Cerebellum (tissue), 4 donors: ENCODE measurements at places on chromosomes 7 and 10. TPM values are rescaled to one million over a fixed set of nuclear protein-coding genes. Genes with fewer than 3 reads are reported as not detected.

The IFIT1 gene
- 5.1 TPM for total RNA-seq

The SORBS1 gene
- 114 TPM for total RNA-seq

The GPR37 gene
- total RNA-seq, result 10.7 TPM

The KMT2C gene
- total RNA-seq, result 93.8 TPM

The SLC39A12 gene
- 0.54 TPM for total RNA-seq

The TAF3 gene
- total RNA-seq, result 3.2 TPM

The SLC29A3 gene
- total RNA-seq, result 3.2 TPM

The C10orf53 gene
- 0.18 TPM for total RNA-seq

The GPR26 gene
- 12.0 TPM for total RNA-seq

The FUOM gene
- 2.6 TPM for total RNA-seq

The KIAA1217 gene
- 5.6 TPM for total RNA-seq

The SYT15 gene
- 1.8 TPM for total RNA-seq

The ACTR3C gene
- total RNA-seq, result 8.3 TPM

The SLC26A4 gene
- total RNA-seq, result 0.45 TPM

The FEZF1 gene
- total RNA-seq, result not detected

The MEOX2 gene
- 0.09 TPM for total RNA-seq

The COL13A1 gene
- 8.3 TPM for total RNA-seq

The MCM10 gene
- total RNA-seq, result 6.4 TPM

The CUZD1 gene
- total RNA-seq, result 0.91 TPM

The DMTF1 gene
- total RNA-seq, result 304 TPM
